ENCODE measurements at places on chromosomes 11 and 22.

DNA sequence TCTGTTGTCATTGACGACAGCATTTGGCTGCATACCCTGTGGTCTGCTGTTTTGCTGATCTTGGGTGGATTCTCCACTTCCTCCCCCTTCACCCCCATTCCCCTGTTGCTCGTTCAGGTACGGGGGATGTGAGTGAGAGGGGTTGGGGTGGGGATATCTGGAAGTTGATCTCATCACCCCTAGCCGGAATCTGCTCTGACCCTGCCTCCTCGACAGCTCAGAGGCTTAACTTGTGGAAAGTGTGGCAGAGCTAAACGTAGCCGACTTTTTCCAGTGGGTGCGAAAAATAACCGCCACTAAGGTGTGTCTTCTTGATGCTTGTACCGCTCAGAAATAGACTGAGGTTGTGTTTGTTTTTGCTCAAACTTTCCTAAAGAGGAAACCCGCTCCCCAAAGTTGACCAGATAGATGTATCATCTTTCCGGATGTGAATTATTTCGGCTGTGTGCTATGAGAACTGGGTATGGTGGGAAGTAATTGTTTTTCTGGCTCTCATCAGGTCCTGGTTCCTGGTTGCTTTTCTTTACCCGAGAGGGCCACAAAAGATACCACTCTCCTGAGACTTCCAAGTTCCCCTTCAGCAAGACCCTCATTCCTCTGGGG is 6.6 kb downstream of the ZBTB16 start:
- no peak for DNase-seq

- no peak for DNase-seq
Measured at GRCh38 chr11:33225371-33225770, 31.8 kb upstream of the HIPK3 start.

GRCh38 chr11:107179829-107180228 is 161.6 kb upstream of the GUCY1A2 start:
- DNase-seq, result no peak

DNA sequence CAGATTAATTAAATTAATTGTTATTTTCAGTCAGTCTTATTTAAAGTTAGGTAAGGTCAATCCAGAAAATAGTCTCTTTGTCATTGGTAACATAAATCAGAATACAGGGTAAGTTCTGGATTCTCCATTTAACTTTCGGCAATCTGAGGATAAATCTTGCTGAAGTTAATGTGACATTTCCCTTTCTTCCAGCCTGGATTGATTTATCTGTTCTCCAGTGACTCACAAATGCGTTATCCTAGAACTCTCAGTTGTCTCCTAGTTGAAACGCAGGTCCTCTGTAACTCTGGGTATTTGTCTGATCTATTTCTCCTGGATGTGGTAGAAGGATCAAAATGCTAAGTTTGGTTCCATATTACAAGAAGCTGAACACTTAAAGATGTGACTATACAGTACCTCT is 21.0 kb downstream of the OR51E1 start:
- no peak for DNase-seq

DNA sequence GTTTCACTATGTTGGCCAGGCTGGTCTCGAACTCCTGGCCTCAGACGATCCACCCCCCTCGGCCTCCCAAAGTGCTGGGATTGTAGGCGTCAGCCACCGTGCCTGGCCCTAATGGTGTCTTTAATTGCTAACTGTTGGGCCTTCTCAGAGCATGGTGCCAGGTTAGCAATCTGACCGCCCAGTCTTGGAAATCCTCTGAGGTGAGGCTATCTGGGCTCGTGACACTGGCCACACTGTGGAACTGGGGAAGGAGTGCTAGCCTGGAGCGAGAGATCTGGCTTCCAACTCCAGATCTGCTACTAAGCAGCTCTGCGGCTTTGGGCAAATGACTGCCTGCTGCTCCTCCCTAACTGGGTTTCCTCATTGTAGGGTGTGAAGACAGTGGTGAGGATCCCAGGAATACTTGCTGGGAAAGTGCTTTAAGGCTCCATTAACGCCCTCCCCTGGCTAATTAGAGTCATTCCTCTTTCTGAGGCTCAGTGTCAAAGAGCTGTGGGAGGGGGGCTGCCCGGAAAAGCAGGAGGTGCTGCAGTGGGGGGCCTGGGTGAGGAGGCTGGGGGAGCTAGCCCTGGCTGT is 35.4 kb downstream of the CHRDL2 start:
- DNase-seq, result no peak

- no peak for DNase-seq
Measured at GRCh38 chr11:38538866-38539680, 1941.0 kb upstream of the RAG2 start.

DNA sequence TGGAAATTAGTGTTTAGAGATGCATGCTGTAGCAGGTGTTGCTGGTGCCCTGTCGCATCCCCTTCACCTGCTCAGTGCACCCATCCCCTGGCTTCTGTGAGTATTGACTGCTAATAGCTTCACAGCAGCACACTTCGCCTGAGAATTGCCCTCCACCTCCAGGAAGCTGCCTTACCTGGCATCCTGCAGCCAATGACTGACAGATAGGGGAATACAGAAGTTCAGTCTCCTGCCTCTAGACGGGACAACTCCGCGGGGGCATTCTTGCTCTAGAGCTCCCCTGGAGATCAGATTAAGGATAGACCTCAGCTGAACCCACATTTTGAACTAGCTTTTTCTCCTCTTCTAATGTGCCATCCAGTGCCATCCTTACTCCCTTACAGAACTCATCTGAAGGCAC is 9.3 kb upstream of the CD3E start:
- no peak for DNase-seq

DNA sequence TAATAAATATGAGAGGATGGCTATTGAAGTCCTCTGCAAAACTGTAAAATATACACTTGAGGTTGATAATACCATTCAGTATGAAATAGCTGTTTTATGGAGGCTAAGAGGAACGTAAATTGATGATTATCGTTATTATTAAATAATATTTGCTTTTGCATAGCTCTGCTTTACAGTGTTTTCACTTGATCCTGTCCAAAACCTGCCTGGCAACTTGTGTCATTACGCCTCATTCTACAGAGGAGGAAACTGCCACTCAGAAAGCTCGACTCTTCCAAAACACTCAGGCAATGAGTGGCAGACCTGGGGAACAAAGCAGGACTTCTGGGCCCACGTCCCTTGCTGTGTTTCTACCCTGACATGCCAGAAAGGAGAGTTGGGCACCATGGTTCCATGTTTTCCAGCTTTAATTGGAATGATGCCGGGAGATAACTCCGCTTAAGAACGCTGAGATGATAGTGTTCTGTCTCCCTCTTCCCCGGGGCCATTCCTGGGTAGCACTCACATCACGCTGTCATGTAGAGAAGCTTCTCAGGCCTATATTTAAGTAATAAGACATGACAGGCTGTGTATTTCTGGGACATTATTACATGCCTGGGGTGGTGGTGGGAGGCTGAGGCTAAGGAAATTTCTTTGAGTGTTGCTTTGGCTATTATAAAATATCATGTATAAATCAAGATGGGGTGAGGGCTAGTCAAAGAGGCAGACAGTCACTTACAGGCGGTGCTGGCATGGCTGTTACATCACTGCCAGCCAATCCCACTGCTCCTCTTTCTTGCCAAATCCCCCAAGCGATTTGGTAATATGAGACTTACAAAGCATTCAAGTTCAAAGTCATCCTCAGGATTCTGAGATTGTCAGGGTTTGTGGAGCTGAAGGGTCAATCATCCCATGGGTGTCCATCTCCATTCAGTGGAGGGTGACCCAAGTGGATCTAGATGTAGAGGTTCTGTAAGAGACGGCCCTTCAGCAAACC is 501.7 kb downstream of the INSC start:
- DNase-seq, result no peak

GRCh38 chr11:123152951-123153350 is 42.1 kb downstream of the CLMP start:
- DNase-seq, result no peak

- no peak for DNase-seq
Measured at GRCh38 chr11:94020777-94021481, at the start of gene HEPHL1. Gene HEPHL1, plus strand, starts transcription at chr11:94021354. Its CDS starts 15 bp downstream, at chr11:94021369.

DNA sequence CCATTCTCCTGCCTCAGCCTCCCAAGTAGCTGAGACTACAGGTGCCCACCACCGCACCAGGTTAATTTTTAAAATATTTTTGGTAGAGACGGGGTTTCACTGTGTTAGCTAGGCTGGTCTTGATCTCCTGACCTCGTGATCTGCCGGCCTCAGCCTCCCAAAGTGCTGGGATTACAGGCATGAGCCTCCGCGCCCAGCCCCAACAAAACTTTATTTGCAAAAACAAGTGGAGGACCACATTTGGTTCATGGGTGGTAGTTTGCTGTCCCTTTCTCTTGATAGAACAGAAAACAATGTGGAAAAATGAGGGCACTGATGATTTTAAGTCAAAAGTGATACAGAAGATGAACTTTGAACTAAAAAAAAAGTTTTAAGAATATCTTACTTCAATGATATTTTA is 121.8 kb upstream of the SERPIND1 start:
- DNase-seq, result no peak

- DNase-seq, result no peak
Measured at GRCh38 chr11:69889400-69890318, 70.4 kb upstream of the FGF3 start.

DNA sequence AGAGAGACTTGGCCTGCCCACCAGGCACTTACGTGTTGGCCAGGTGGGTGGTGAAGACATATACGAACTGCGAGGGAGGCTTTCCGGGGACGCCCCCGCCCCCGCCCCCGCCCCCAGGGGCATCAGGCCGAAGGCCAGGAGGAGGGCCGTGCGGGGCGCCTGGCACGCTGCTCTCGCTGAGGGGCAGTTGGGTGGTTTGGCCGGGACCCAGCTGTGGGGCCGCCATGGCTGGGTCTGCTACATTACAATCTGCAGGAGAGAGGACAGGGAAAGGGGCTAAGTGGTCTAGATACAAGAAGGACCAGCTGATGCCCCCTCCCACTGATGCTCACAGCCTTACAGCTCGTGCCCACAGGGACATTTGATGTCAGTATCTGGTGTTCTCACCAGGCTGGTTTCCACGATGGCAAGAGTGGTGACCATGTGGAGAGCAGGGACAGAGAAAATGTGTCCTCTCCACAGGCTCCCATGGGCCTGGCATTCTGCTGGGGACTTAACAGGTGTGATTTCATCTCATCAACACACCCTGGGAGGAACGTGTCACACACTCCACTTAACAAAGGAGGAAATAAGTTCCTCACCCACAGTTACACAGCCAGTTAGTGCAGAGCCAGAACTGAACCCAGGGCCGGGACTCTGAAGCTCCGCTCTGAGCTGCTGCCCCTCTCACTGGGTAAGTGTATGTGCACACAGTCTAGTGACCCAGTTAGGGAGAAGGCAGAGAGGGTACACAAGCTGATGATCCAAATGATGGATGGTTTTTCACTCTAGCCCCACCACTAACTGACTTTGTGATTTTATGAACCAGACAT is 19.7 kb downstream of the CXCR5 start:
- DNase-seq, result no peak

DNA sequence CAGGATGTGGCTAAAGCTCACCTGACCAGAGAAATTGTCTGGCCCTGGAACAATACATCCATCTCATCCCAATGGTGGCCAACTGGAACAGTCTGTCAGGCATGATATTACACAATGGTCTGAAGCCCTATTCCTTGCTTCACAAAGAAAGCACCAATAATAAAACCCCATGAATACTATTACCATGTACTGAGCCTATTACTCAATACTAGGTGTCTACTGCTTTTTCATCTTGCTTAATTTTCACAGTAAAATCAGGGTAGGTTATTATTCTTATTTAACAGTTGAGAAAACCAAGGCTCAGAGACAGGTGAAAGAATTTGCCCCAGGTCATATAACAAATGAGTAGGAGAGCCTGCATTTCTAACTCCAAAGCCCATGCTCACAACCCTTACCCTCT is 68.9 kb upstream of the CAPRIN1 start:
- DNase-seq, result no peak

All from activated CD8-positive, alpha-beta memory T cell treated with anti-CD3 and anti-CD28 coated beads for 1 hour (primary cell).